ENCODE measurements at places on chromosomes 5 and 9.

GRCh38 chr5:15266841-15267240, 233.1 kb upstream of the FBXL7 start:
- DNase-seq: no peak

- DNase-seq: no peak
Observed at GRCh38 chr9:38244971-38245370, 147.5 kb upstream of the ALDH1B1 start.

DNA sequence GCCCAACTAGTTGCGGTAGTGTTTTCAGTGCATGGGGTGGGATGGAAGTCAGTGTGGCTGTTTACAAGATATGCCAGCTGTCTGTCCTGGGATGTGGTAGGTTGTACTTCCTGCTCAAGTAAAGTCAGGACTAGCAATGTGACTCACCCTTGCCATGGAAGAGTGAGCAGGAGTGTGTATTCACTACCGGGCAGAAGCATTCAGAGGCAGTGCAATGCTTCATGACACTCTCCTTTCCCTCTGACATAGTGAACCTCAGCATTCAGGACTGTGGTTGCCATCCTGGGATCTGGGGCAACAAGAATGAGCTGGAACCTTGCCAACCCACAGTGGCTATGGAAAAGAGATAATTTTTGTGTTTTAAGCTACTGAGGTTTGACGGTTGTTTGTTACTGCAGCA, 68.9 kb downstream of the BOD1 start:
- DNase-seq: no peak

- DNase-seq: no peak
Observed at GRCh38 chr9:136824496-136825225, 16.9 kb downstream of the RABL6 start.

GRCh38 chr5:71482132-71482531, 26.7 kb downstream of the BDP1 start:
- no peak for DNase-seq

GRCh38 chr9:89008055-89008743, 16.9 kb downstream of the S1PR3 start:
- DNase-seq: no peak

GRCh38 chr5:126438267-126438666, 15.1 kb downstream of the GRAMD2B start:
- no peak for DNase-seq

- DNase-seq: no peak
Observed at GRCh38 chr5:150781706-150782614, 3.4 kb downstream of the SMIM3 start.

DNA sequence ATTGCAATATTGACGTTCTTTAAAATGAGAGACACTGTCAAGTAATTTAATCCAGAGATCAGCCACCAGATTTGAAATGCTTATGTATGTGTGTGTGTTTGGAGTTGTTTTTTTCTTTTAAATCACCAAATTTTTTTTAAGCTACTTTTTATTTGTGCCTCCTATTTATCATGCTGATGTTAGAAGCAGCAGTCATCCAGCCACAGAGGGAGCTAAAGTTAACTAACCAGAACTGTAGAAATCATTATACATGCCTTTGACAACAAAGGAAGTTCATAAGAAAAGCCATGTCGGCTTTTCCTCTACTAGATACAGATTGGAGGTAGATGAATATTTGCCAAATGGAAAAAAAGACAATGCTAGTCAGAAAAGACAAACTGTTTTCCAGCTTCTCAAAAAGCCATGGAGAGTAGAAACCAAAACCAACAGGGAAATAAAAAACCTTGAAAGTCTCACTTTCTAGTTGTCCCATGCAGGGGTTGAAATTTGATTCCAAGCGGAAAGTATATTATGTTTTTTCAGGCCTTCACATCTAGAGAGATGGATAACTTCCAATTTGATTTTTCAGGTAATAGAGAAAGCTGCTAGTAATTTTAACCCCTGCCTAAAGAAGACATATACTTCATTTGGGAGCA, 4.5 kb downstream of the PURA start:
- DNase-seq: no peak

DNA sequence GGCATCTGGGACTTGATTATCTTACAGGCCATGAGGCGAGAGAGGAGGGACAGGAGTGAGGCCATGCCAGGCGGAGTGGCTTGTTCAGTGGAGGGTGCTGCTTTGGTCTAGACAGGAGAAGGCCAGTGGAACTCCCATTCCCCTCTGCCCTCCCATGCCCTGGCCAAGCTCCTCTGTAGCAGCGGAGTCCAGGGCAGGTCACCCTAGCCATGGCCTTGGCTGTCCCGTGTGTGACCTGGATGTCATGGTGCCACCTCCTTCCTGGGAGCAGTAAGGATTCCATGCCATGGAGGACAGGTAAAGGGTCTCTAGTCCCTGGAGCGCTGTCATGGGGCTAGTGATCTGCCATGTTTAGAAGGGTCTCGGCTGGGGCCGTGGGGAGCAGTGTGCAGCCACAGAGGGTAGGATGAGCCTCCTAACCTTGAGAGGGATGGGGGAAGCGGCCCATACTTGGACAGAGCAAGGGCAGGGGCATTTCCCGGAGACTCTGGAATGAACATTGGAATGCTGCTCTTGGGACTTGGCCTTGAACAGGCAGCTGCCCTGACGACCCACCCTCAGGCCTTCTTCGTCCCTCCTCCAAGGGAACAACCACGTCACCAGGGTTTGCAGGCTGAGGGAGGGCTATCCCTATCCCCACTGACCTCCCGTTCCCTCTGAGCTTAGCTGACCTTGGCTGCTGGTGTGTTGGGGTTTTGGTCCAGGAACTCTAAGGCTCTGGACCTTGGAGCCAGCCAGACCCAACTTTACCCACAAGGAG, 100.4 kb downstream of the DAB2IP start:
- DNase-seq: no peak

DNA sequence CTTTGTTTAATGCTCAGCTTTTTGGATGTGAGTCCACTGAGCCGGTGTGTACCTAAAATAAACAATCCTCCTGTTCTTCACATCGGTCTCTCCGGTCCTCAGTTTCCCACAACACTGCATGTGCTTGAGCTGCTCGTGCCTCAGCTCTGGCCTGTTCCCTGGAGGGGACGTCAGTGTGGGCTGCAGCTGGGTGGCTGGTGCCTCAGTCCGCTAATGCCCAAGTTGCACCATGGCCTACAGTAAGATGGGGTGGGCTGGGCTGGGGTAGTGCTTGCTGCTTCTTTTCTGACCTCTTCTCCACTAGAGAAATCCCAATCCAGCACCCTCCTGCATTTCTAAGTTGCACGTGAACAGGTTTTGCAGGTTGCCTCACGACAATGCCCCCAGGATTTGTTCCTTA, 595 bp upstream of the BTNL9 start:
- no peak for DNase-seq

DNA sequence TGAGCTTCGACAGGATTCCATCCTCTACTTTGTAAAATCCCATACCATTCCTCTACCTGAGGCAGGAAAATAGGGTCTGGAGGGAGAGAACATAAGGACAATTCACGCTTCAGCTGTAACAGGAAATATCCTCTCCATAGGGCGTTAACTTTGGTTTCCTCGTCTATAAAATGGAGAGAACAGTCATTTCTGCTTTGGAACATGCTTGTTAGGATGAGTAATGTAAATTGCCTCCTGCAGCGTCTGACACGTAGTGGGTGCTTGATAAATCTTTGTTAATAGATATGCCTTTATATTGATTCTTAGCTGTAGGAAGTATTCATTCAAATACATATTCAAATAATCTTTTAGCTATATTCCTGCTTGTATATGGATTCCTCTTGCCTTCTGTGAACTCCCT, 711 bp upstream of the SUB1 start:
- no peak for DNase-seq

DNA sequence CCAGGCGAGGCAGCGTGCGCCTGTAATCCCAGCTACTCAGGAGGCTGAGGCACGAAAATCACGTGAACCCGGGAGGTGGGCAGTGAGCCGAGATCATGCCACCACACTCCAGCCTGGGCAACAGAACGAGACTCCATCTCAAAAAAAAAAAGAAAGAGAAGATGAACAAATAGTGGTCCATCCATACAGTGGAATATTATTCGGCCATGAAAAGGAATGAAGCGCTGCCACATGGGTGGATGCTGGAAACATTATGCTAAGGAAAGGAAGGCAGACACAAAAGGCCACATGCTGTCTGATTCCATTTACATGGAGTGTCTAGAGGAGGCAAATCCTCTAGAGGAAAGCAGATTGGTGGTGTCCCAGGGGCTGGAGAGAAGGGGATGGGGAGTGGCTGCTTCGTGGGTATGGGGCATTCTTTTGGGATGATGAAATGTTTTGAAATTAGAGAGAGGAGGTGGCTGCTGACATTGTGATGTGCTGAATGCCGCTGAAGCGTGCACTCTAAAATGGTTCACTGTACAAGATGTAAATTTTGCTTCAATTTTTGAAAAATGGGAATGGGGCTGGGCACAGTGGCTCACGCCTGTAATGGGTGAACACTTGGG, 17.0 kb downstream of the PLPP7 start:
- no peak for DNase-seq

DNA sequence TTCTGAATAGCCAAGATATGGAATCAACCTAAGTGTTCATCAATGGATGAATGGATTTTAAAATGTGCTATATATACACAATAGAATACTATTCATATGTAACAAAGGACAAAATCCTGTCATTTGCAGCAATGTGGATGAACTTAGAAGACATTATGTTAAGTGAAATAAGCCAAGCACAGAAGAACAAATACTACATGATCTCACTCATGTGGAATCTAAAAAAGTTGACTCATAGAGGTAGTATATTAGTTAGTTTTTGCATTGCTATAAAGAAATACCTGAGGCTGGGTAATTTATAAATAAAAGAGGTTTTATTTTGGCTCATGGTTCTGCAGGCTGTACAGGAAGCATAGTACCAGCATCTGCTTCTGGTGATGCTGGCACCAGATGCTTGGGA, 8.1 kb downstream of the CATSPER3 start:
- no peak for DNase-seq

DNA sequence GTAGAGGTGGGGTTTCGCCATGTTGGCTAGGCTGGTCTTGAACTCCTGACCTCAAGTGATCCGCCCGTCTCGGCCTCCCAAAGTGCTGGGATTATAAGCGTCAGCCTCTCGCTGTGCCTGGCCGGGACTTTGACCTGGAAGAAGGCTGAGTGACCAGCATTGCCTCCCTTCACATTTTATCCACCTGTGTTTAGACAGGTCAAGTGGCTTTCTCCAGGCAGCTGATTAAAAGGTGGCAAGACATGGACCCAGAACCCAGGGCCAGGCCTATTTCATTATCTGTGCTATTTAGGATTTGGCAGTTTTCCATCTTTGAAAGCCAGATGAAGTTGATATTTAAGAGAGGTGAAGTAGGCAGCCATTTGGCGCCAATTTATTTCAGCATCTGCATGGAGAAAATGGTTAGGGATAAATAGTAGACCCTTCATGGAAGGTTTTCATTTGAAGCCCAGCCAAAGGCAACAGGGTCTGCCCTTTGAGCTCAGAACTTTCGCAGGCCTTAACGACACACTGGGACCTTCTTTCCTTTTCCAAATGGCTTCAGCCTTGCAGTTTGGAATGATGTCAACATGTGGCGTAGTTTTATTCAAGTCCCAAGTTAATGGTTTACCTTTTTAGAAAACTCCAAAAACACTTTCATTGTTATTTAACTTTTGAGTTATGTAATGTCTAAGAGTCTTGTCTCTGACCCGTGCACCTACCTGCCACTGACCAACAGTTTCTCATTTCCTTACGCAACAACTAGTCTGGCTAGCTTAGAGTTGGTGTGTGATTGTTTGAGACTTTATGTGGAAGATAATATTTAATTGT, 8.4 kb downstream of the DAPK1 start:
- DNase-seq: no peak

- DNase-seq: no peak
Observed at GRCh38 chr5:104178829-104179456, 616.4 kb upstream of the NUDT12 start.

DNA sequence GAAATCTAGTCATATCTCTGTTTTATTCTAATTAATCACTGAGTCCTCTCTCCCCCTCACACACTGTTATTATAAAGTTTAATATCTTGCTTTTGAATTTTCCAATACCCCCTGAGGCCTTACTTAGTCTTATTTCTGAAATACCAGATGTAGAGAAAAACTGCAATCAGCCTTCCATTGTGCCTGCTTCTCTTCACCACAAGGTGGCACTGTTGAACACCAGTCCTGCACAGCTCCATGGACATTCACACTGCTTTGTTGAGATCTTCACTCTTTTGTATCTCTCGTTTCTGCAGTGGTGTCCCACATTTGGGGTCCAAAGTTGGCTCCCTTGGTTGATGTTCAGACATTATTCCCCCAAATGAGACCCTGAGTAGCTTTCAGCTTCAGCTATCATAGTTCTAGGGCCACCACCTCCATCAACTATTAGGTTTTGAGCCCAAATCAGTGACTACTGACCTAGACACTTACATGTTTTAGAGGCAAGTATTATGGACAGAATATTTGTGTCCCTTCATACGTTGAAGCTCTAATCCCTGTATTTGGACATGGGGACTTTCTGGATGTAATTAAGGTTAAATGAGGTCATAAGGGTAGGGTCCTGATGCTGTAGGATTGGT, 24.3 kb downstream of the BOD1 start:
- DNase-seq: no peak

DNA sequence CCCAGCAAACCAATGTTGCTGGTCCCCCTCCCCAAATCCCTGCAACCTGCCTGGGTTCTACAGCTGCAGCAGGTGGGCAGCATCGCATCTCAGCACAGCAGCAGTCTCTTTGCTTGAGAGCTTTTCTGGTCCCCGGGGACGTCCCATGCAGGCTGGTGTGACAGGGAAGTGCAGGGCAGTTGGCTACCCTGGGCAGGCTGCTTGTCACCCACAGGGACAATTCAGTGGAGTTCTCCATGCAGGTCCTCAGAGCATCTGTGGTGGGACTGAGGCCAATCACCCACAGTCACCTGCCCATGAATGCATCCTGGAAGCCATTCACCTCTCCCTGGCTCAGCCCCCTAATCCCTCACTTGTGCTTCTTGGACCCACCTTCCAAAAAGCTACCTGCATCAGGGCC, 43.9 kb upstream of the SEMA4D start:
- DNase-seq: no peak

- no peak for DNase-seq
Observed at GRCh38 chr5:83551821-83552220, 80.3 kb downstream of the VCAN start.

DNA sequence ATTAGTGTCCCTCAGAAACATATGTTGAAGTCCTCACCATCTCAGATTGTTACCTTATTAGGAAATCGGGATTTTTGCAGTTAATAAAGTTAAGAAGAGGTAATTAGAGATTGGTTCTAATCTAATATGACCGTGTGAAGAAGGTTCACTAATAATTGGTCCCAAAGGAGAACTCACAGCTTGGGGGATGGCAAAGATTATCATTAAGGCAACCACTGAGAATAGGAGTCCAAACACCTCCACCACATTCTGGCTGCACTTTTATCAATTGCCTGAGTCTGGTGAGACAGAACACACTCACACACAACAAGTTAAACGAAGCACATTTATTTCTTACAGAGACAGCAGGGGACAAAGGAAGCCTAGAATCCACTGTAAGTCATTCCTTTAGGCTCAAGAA, 94.9 kb upstream of the PRDM9 start:
- no peak for DNase-seq

DNA sequence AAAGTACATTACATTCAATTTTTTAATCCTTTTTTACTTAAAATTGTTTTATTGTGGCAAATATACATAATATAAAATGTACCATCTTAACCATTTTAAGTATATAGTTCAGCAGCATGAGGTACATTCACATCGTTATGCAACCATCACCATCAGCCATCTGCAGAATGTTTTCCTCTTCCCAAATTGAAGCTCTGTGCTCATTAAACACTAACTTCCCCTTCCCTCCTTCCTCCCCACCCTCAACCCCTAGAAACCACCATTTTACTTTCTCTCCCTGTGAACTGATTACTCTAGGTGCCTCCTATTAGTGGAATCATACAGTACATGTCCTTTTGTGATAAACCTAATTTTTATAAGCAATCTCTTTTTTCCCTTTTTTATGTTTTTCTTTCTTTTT, 15.6 kb downstream of the TEX53 start:
- no peak for DNase-seq

Data from stimulated activated CD8-positive, alpha-beta memory T cell treated with anti-CD3 and anti-CD28 coated beads, Interleukin-4, amount 100 ng/mL, for 24 hours (primary cell).